Daoy (cell line): ENCODE measurements at places on chromosomes 3 and 15. TPM values are rescaled to one million over a fixed set of nuclear protein-coding genes. Genes with fewer than 3 reads are reported as not detected.

SLC22A14 gene
- 0.39 TPM in 1 of 2 replicates, not detected in the other for total RNA-seq

XIRP1 gene
- not detected in 2 replicates for total RNA-seq

GCHFR gene
- 9.9 and 30.6 TPM in 2 replicates for total RNA-seq

CPN2 gene
- total RNA-seq, result not detected in 2 replicates

SAMMSON gene
- total RNA-seq, result not detected in 2 replicates

KCNAB1 gene
- total RNA-seq, result 2.6 TPM in 1 of 2 replicates, not detected in the other

TMC3 gene
- total RNA-seq, result not detected in 2 replicates

SLC24A5 gene
- not detected in 2 replicates for total RNA-seq

TMEM212 gene
- not detected in 2 replicates for total RNA-seq

LRRIQ4 gene
- total RNA-seq, result not detected in 2 replicates

CELF6 gene
- total RNA-seq, result 0.40 and 0.57 TPM in 2 replicates

ZSCAN2 gene
- total RNA-seq, result 6.4 and 9.9 TPM in 2 replicates
